EL (cell line): ENCODE measurements at places on chromosomes 3 and 15.

- DNase-seq, result no peak
Observed at GRCh38 chr3:66662894-66663293, 162.1 kb upstream of the LRIG1 start.

DNA sequence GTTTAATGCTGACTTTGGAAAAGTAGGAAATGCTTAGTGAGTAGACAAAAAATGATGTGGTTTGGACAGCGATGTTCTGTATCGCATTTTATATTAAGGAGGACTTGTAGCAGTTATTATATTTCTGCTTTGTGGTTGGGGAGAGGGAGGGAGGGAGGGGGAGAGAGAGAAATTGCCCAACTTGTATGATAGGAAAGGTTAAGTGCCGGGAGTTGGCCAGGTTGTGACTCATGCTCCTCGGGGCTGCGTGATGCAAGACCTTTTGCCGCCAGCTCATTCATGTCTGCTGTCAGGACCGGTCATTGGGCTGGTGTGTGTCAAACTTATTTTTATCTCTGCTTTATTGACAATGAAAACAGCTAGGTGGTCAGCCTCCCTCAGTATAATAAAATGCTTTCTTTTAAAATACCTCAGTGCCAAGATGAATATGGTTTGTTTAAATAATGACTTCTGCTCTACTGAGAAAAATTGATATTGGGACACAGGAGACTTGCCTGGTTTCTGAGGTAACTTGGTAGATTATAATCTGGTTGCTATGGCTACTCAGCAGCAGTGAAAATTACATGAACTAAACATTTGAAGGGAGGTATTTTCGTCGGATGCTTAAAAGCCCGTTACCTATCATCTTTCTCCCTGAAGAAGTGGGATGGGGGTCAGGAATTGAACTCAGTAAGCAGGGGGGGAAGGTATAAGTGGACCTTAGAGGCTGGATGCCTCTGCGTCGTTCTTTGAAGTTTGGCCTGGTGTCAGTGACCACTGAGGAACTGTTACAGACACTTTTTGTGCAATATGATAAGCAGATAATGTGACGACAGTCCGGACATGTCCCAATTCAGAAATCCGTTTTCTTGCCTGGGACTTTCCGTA lies 90.7 kb downstream of the FNDC3B start:
- DNase-seq, result peak; percentile 98

DNA sequence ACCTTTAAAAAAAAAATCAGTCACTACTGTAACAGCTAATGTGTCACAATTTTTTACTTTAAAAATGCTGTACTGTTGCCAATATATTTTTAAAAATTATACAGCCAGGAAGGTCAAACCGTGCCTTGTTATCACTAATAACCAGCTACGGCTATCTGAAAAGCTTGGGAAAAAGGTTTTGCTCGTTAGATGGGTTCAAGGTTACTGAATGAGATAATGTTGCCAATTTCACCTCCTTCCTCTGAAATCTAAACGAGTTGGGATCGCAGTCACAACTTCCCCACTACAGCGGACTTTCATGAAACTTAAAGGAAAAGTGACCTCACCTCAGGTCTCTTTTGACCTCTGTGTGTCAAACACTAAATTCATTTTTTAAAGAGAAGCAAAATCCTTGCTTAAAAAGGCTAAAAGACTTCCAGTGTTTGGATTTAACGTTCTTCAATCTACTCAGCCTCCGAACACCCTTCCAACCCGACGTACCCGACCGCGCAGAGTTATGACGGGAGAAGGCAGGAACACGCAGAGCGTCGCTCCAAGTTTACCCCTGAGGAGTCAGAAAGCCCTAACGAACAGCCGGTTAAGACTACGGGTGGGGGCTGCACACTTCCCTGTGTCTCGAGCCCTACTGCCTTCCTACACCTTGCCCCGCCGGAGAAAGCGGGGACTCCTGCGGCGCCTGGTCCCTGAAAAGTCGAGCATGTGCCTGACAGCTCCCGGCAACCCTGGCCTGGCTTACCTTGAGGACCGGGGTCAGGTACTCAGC lies 860 bp downstream of the ATG3 start:
- DNase-seq, result peak; percentile 87

DNA sequence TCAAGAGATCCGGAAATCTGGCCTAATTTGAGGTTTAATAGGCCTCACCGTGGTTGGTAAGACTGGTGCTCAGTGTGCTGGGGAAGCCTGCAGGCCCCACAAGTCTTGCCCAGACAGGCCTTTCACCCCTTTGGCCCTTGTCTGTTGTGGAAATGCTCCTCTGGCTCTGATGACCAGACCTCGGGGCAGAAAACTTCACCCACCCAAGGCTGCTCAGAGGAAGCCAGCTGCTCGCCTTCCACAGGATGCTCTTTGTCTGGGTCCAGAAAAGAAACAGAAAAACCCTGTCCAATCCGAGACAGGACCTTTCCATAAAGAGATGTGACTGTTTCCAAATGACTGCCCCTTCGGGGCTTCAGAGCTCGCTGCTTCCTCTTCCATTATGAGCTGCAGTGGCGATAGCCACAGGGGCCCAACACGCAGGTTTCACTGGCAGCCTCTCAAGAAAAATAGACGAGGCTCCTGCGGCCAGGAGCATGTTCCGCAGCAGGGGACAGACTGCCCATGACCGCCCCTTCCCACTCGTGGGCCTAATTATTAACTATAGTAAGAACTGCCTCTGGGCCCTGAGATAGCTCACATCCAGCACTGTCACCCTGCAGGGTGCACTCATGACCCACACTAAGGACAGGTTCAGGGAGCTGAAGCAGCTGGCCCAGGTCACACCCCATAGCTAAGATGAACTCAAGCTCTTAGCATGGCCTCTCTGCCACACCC lies 6.8 kb upstream of the SNX22 start:
- no peak for DNase-seq

- DNase-seq, result no peak
Observed at GRCh38 chr3:88979760-88980159, 127.7 kb upstream of the EPHA3 start.

DNA sequence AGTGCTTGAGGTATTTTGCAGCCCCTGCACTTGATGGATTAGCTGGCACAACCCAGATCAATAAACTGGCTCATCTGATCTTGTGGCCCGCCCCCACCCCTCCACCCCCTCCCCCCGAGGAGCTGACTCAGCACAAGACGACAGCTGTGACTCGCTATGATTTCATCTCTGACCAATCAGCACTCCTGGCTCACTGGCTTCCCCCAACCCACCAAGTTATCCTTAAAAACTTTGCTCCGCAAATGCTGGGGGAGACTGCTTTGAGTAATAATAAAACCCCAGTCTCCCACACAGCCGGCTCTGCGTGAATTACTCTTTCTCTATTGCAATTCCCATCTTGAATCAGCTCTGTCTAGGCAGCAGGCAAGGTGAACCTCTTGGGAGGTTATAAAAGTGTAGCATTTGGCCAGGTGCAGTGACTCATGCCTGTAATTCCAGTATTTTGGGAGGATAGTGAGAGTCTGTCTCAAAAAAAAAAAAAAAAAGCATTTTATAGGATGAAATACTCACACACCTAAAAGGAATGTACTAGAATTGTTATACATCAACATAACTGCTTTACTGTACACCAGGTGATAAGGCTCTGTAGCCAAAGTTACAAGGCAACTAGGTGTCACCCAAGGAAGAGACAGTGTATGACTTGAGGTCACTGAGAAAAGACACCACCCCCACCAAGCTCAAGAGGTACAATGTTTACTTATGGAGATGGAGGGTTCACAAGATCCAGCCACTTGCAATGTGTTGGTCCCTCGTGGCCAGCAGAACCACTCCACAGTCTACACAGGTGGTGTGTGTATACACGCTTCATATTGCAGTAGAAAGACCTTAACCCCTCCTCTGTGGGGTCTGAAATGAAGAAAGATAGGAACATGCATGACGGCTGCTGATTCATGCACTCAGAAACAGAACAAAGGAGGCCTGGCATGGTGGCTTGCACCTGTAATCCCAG lies 8.6 kb downstream of the ZNF445 start:
- peak; percentile 52 for DNase-seq

- DNase-seq, result no peak
Observed at GRCh38 chr15:85934691-85935090, 140.0 kb upstream of the KLHL25 start.

GRCh38 chr3:16487511-16488175 lies 25.9 kb downstream of the RFTN1 start:
- no peak for DNase-seq

GRCh38 chr3:132592216-132592615 lies 4.9 kb upstream of the ACKR4 start:
- DNase-seq, result no peak
